ENCODE measurements at places on chromosomes 7 and 10. TPM values are rescaled to one million over a fixed set of nuclear protein-coding genes. Genes with fewer than 3 reads are reported as not detected.
A peak's percentile ranks its signal among the peaks of the same experiment; 100 is the strongest.

- DNase-seq: no peak
Measured at GRCh38 chr7:2604608-2605174, 27.1 kb upstream of the TTYH3 start.

DNA sequence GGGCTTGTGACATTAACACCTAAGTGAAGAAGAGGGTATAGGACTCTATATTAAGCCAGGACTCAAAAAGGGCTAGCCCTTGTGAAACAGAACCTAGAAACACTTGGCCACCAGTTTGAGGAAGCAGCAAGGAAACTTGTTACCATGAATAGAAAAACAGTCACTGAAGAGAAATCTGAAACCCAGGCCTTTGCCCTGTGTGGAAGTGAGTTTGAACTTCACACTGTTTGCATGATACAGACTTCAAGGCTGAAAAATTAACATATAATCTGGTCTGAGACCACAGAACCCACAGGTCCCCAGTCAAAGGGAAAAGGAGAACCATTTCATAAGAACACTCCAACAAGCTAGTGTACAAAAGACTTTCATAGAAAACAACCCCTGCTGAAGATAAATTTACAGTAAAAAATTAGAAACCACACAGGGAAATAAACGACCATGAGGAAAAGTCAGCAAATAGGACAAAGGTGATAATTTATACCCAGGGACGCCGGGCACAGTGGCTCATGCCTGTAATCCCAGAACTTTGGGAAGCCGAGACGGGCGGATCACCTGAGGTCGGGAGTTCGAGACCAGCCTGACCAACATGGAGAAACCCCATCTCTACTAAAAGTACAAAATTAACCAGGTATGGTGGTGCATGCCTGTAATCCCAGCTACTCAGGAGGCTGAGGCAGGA lies 76.1 kb downstream of the SKIDA1 start:
- peak; percentile 25 for DNase-seq

- DNase-seq: no peak
Measured at GRCh38 chr7:45578467-45578866, 4.3 kb downstream of the ADCY1 start.

- DNase-seq: no peak
Measured at GRCh38 chr10:14276210-14276609, 54.5 kb downstream of the FRMD4A start.

- DNase-seq: no peak
Measured at GRCh38 chr7:159311172-159311494, 166.5 kb upstream of the VIPR2 start.

GRCh38 chr7:108077709-108078108 lies 52.5 kb downstream of the LAMB4 start:
- no peak for DNase-seq

GRCh38 chr7:103905997-103906396 lies 83.5 kb downstream of the RELN start:
- no peak for DNase-seq

DNA sequence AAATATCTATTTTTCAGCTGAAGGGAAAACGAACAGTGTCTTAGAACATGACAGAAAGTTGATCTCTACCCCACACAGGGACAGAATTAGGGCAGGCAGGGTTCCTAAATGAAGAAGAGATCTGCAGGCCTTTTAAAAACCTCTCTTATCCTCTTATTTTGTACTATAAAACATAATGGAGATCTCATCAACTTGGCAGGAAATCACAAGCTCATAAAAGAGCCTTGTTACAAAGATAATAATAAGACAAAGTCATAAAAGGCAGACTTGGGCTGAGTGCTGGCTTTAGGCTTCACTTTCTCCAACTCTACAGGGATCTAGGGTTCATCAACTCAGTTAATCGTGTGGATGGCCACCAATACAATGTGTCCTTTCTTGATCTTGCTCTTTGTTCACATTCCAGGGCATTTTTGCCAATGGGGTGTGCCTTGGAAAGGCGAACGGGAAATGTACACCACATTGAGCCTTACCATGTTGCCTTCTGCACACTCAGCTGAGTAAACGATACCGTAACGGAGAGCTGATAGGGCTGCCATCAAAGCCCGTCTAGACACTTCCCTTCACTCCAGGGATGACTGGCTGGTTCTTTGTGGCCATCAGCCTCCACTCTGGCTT lies 7.1 kb upstream of the TEX36 start:
- no peak for DNase-seq

DNA sequence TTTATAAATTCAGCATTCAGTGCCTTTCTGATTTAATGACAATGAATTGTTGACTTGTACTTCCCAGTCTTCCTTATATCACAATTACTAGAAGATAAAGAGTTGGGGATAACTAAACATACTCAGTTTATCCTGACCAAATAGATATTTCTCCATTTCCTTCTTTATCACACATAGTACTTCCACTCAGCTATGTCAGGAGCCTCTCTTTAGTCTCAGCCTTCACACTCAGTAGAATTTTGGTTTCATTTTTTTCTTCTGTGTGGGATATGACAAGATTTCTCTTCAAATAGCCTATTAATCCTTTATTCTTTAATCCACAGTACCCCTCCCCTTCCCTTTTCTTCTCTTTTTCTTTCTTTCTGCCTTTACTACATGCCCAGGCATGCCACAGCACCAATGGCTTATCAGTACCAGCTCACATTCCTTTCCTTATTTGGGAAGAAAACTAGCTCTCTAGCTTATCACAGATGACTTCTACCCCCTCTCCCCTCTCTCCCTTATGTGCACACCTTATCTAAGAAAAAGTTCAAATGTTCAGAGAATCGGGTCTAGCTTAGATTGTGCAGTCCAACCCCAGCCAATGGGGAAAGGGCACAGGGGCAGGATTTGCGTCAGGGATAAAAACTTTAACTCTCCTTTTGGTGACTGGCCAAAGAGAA lies 109.0 kb downstream of the PHF14 start:
- peak; percentile 22 for DNase-seq

STX1A gene
- 19.3 TPM for total RNA-seq

CALHM3 gene
- total RNA-seq: not detected

DLX5 gene
- not detected for total RNA-seq
